Endothelial cell (in vitro differentiated cells): ENCODE measurements at places on chromosomes 4 and X. TPM values are rescaled to one million over a fixed set of nuclear protein-coding genes. Genes with fewer than 3 reads are reported as not detected.

CT45A3 gene
- total RNA-seq = not detected

GPC4 gene
- total RNA-seq = 15.6 TPM

SOX3 gene
- 0.49 TPM for total RNA-seq

SULT1B1 gene
- total RNA-seq = not detected

BEX4 gene
- 85.0 TPM for total RNA-seq

DNA sequence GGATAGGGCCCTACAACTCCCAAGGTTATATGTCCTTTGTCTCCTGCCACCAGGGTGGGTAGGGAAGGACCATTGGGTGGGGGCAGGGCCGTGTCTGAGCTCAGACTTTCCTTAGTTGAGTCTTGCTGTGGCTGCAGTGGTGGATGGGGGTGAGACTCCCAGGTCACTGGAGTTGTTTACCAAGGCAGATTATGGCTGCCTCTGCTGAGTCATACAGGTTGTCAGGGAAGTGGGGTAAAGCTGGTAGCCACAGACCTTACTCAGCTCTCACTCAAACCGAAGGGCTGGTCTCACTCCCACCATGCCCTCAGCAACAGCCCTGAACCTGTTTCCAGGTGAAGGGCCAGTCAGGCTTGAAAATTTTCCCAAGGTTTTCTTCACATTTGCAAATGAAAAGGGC is 58.8 kb upstream of the FAAH2 start:
- DNase-seq = no peak

- DNase-seq = no peak
Measured at GRCh38 chrX:105694839-105695238, 127.5 kb upstream of the NRK start.

DNA sequence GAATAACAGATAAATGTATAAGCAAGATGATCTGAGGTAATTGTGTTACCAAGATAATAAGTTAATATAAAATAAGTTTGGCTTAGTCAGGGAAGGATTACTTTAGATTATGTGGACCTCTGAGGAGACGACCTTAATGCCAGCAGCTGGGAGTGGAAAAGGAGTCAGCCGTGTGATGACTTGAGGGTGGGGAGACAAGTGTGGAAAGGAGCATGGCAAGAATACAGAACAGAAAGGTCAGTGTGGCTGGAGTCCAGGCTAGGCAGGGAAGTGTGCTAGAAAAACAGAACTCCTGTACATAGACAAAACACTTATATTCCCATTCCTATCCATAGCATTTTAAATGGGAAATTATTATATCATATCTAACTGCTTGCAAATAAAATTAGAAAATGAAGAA is 138.8 kb downstream of the PDLIM5 start:
- no peak for DNase-seq

- DNase-seq = peak; percentile 82
Measured at GRCh38 chrX:48676106-48676892, 7.3 kb upstream of the WAS start.

DNA sequence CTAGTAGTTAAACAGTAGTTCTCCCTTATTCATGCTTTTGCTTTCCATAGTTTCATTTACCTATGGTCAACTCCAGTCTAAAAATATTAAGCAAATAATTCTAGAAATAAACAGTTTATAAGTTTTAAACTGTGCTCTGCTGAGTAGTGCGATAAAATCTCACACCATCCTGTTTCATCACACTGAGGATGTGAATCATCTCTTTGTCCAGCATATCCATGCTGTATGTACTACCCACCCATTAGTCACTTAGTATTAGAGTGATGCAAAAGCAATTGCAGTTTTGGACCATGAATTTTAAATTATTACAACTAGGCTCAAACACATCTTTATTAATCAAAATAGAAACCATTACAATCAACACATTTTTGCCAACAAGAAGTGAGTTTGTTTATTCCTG is 187.4 kb downstream of the TEX13C start:
- DNase-seq = no peak

DNA sequence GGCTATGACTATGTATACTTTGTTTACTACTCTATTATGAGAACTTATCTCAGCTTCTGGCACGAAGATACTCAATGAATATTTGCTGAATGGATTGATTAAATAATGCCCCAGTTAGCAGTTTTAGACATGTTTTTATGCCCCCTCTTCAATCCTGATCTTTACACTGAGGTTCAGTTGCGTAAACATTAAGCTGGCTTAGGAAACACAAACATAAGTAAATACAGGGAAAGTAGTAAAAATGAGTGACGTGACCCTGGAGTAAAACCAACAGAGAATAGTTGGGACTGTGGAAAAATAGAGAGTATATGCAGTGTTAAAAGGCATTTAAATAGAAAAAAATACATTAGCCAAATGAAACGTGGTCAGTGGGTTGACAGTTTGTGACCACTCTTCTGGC is 387.0 kb upstream of the ACTRT1 start:
- no peak for DNase-seq

GRCh38 chr4:96407738-96408463 is 568.0 kb downstream of the PDHA2 start:
- no peak for DNase-seq

DNA sequence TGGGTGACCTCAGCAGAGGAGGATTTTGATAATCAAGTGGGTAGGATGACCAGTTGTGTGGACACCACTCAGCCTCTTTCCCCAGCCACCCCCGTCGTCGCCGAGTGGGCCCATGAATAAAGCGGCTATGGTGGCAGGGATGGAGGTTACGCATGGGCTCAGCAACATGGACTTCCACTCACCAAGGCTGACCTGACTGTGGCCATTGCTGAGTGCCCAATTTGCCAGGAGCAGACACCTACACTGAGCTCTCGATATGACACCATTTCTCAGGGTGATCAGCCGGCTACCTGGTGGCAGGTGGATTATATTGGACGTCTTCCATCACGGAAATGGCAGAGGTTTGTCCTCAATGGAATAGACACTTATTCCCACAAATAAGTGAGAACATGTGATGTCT is 361.3 kb downstream of the KLHL4 start:
- no peak for DNase-seq

DNA sequence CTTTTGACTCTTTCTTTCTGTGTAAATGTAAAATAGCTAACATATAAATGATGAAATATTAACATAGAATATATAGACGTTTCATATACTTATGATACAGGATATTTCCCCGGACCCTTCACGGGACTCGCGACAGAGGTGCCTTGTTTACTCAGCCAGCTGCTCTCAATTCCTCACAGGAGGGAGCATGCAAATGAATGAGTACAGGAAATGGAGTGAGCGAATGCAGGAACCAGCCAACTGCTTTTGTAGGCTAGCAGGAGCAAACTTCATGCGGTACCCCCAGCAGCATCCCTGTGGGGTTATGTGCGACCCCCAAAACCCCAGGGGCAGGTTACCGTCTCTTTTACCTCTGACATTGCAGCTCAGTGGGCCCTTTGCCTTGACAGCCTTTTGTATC is 110.3 kb upstream of the PDHA2 start:
- DNase-seq = no peak

DNA sequence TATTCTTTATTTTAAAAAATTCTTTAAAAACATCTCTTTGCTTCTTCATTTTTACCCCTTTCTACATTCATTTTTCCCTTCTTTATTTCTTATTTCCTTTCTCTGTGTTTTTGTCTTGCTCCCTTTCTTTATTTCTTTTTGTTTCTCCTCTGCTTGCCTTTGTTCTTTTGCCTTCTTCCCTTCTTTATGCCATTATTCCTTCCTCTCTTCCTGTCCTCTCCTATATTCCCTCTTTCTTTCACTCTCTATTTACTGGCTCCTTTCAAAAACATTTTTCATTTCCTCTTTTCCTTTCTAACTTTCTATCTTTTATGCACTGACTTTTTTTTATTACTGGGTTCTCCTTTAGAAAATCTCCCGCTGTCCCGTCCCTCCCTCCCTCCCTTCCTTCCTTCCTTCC is 102.2 kb downstream of the RBMX2 start:
- DNase-seq = no peak

GRCh38 chr4:167383291-167383690 is 149.0 kb upstream of the SPOCK3 start:
- DNase-seq = no peak

DNA sequence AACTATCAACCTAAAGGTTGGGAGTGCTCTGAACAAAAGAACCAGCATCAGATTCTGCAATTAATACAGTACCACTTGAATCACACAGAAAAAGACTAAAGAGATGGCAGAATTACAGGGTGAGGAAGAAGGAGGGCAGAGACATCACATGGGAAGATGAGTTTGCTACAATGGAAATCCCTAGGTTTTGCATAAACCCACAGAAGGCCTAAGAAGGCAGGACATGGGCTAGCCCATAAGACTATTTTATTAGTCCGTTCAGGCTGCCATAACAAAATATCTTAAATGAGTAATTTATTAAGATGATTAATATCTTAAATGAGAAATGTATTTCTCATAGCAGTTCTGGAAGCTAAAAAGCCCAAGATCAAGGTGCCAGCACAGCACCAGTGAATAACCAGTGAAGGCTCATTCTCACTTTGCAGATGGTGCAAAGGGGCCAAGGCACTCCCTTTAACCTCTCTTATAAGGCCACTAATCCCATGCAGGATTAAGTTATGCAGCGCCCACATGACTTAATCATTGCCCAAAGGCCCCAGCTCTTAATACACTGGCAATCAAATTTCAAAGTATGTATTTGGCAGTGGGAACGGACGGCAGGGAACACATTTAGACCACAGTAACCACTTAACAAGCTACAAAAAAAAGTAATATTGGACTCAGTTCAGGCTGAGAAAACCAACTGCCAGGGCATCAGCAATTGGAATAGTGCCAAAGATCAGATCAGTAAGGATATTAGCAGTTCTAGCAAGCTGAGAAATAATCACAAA is 47.6 kb upstream of the NEUROG2 start:
- no peak for DNase-seq

- DNase-seq = no peak
Measured at GRCh38 chr4:104986306-104986705, 160.4 kb upstream of the TET2 start.
